ENCODE measurements at places on chromosomes 1 and 21. TPM values are rescaled to one million over a fixed set of nuclear protein-coding genes. Genes with fewer than 3 reads are reported as not detected.

CCDC30 gene
- total RNA-seq, result 1.1 TPM

CHODL gene
- total RNA-seq, result 0.16 TPM

CD2 gene
- not detected for total RNA-seq

AUNIP gene
- 2.1 TPM for total RNA-seq

CTSS gene
- 116 TPM for total RNA-seq

TNNI3K gene
- not detected for total RNA-seq

CASQ1 gene
- total RNA-seq, result not detected

Data from bladder microvascular endothelial cell (primary cell).